Astrocyte of the hippocampus (primary cell): ENCODE measurements at places on chromosomes 5 and 9.
A peak's percentile ranks its signal among the peaks of the same experiment; 100 is the strongest.

DNA sequence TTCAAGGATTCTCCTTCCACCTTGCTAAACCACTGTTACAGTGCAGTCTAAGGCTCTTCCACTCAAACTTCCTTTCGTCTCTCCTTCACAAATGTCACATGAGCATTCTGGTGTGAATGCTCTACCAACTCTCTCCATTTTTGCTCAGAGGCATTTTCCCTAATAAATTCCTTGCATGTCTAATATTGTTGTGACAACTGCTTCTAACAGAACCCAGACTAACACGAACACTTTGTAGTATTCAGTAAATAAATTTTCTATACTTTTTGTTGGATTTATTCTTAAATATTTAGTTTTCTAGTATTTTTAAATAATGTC, 24.0 kb downstream of the RAPGEF6 start:
- no peak for DNase-seq

- peak; percentile 88 for DNase-seq
Measured at GRCh38 chr5:127934791-127935256, 148.7 kb upstream of the SLC12A2 start.

- DNase-seq, result peak; percentile 33
Measured at GRCh38 chr9:16664211-16664610, 206.3 kb downstream of the BNC2 start.

DNA sequence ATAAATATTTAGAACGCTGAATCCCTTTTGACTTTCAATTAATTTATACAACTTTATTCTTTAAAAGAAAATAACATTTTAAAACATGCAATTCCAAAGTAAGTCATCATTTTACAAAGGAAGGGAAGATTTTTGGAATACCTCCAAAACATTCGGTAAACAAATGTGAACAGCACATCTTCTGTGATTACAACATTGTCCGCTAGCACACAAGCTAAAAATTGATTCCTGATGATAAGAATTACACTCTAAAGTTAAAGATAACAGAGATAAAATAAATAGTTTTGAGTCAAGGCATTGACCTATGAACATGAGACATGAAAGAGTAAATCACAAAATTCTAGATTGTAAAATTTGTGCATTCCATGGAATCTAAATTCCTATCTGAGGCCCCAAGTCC, 56.2 kb upstream of the TRAF1 start:
- no peak for DNase-seq

- DNase-seq, result no peak
Measured at GRCh38 chr9:114513055-114513958, 8.0 kb upstream of the WHRN start.

DNA sequence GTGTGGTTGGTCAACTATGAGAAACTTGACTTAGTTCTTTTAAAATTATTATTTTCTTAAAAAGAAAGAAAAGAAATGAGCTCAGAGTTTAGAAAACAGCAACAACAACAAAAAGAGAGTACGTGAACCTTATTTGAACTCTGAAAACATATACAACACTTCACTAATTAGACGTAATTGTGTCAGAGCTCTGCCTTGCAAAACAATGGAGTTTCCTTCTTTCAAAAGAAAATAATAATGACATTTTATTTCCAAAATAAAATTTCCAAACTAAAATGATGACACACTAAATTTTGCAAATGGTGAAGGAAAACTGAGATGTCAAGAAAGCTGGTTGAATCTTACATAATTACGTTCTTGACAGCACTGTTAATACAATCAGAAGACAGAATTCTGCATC, 15.4 kb downstream of the ROR2 start:
- DNase-seq, result no peak

- DNase-seq, result peak; percentile 97
Measured at GRCh38 chr9:129145841-129146292, 32.2 kb downstream of the IER5L start.

DNA sequence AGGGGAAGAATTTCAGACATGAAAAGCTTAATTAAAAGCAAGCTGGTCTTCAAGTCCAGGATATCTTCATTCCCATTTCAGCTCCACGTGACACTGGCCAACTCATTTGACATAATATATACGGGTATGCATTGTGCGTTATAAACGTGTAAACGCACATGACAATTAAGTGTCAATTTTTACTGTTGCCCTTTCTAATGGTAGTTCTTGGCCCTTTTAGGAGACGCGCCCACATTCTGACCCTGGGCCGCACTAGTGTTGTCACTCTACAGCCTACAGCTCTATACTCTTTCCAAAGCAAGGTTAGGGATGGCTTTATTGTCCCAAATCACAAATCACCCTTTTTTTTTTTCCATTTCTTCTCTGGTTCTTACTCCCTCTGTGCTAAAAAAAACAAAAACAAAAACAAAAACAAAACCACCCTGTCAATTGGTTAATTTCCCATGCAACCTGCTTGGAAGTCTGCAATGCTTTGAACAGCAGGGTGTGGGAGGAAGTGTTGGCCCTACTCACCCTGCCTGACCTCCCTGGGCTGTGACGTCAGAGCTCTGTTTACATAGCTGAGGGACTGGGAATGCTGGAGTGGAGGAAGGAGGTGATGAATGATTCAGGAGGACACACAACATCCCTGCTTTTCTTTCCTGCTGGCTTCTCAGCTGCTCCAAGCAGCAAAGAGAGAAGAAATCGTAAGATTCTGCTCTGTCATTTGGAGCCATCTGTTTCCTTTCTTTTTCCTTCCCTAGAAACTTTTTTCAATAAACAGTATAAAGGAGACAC, 19.3 kb downstream of the RFK start:
- DNase-seq, result peak; percentile 86

- DNase-seq, result peak; percentile 93
Measured at GRCh38 chr9:72315089-72315509, 49.9 kb downstream of the ZFAND5 start.

DNA sequence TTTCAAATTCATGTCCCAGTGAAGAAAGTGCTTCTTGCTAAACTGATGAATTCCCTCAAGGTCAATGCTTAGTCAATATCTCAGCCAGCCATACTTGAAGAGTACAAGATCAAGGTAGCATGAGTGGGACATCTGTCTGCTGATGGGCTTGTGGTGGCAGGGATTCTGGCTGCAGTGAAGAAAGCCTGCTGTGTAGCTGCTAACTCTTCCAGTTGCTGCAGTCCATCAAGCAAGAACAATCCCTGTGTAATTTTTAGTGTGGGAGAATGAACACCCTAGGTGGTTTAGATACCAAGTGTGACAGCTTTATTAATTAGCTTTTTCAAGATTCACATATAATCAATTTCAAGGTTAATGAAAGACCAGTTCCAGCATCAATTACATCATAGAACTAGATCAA, 443.9 kb downstream of the TAF11L14 start:
- no peak for DNase-seq
